ENCODE measurements at places on chromosomes 2 and 18.

- no peak for DNase-seq
Measured at GRCh38 chr2:18136881-18137475, 258.5 kb downstream of the KCNS3 start.

- no peak for DNase-seq
Measured at GRCh38 chr2:217868911-217869334, 133.9 kb downstream of the TNS1 start.

GRCh38 chr2:118837621-118838020 is 9.8 kb downstream of the EN1 start:
- DNase-seq, result no peak

DNA sequence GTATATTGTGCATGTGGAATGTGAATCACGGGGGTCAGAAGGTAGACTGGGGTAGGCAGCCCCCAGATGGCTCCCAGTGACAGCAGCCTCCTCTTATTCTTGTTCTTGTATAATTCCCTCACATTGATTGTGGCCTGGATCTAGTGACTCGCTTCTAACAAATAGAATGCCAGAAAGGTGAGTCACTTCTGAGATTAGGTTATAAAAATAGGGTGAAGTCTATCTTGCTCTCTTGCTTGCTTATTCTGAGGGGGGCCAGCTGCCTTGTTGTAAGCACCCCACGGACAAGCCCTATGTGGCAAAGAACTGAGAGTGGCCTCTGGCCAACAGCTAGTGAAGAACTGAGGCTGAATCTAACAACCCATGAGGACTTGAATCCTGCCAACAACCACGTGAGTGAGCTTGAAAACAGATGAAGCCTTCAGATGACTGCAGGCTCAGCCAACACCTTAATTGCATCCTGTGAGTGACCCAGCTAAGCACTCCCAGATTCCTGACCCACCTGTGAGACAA is 15.6 kb upstream of the RMND5A start:
- DNase-seq, result no peak

- DNase-seq, result no peak
Measured at GRCh38 chr18:32759611-32760167, 13.1 kb downstream of the KLHL14 start.

- DNase-seq, result no peak
Measured at GRCh38 chr2:197711578-197711977, 6.4 kb downstream of the MARS2 start.

- peak; percentile 14 for DNase-seq
Measured at GRCh38 chr18:51279367-51279984, 82.0 kb upstream of the MEX3C start.

DNA sequence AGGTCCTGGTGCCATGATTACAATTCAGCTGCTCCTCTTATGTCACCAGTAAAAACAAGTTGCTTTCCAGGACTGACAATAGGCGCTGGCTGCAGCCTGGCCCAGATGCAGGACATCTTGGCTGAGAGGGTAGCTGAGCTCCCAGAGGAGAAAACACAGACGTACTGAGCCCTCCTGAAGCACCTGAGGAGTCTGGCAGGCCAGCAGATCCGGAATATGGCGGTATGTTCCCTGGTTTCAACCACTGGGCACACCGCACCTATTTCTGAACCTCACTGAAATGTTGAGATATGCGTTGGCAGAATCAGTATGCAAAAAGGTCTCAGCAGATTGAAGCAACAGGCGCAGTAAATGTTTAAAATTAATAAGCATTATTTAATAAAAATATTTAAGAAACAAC is 73.1 kb upstream of the BZW1 start:
- no peak for DNase-seq

- no peak for DNase-seq
Measured at GRCh38 chr2:231037731-231038482, 584 bp downstream of the C2orf72 start.

DNA sequence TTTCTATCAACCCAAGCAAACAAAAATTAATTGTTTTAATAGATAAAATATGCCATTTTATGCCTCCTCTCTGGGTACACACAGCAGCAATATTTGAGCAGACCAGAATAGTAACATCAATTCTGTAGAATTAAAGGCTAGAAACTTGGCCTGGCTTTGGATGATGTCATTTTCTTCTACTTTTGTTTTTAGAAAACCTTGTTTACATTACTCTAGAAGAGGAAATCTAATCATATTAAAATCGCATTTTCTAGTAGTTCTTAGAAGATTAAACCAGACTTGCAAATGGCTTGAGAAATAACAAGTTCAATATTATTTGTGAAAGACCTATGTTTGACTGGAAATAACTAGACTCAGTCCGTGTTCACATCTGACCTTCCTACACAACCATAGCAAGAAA is 102.3 kb upstream of the RFX8 start:
- DNase-seq, result no peak

DNA sequence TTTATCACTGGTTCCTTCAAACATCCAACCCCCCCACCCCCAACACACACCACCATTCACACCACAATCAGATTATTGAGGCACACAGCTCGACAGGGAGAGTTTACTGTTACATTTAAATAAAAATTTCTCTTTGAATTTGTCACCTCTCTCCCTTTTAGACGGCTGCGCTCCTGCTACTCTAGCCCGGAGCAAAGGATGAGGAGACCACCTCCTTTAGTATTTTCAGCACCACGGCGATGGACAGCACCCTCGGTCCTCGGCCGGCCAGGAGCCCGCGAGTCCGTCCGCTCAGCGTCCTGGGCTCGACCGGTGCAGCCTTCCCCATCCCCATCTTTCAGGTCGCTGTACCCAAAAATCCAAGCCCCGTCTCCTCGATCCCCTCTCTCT is 892 bp downstream of the CELF4 start:
- no peak for DNase-seq

- DNase-seq, result no peak
Measured at GRCh38 chr2:136505462-136505861, 259.9 kb upstream of the THSD7B start.

GRCh38 chr2:39181297-39181696 is 60.4 kb upstream of the SOS1 start:
- DNase-seq, result no peak

DNA sequence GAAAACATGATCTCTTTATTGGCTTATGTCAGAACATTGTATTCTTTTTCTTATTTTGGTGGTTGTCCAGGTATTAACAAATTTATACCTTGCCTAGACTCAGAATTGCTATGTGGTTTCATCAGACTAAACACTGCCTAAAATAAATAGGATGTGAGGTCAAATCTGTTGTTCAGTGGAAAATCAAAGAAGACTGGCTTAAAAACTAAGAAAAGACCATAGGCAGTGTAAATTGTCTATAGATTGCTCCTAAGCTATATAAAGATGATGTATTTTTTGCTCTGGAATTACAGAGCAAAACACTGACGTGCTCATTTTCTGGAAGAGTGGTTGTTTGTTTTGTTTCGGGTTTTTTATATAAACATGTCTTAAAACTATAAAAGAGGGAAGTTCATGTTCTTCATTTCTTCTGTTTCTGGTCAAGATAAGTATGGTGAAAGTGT is 266.0 kb downstream of the ALPK2 start:
- DNase-seq, result no peak

GRCh38 chr2:42488297-42488696 is 5.5 kb downstream of the KCNG3 start:
- DNase-seq, result no peak
